Small intestine (tissue), 16 donors: ENCODE measurements at places on chromosomes 5 and 9. TPM values are rescaled to one million over a fixed set of nuclear protein-coding genes. Genes with fewer than 3 reads are reported as not detected.

GRCh38 chr9:84990416-84990815 lies 320.9 kb downstream of the NTRK2 start:
- DNase-seq = no peak

The NR3C1 gene
- polyA plus RNA-seq = 16.3 TPM

GRCh38 chr9:131382850-131383729 lies 10.8 kb upstream of the PRRC2B start:
- DNase-seq = peak; percentile 46

The C9orf43 gene
- 0.69 TPM for polyA plus RNA-seq

GRCh38 chr5:110736753-110737152 lies 2.1 kb upstream of the SLC25A46 start:
- peak; percentile 91 for DNase-seq

- no peak for DNase-seq
Measured at GRCh38 chr5:5683174-5683573, 260.7 kb downstream of the ICE1 start.

- no peak for DNase-seq
Measured at GRCh38 chr5:156936972-156937371, 26.1 kb downstream of the TIMD4 start.

The MLANA gene
- not detected for polyA plus RNA-seq

The IL9 gene
- polyA plus RNA-seq = not detected

The CDC20B gene
- polyA plus RNA-seq = 0.04 TPM

- peak; percentile 73 for DNase-seq
Measured at GRCh38 chr5:61674378-61674777, 342.3 kb downstream of the ZSWIM6 start.

- DNase-seq = no peak
Measured at GRCh38 chr9:138074516-138074915, 196.9 kb downstream of the CACNA1B start.

The YTHDC2 gene
- 10.7 TPM for polyA plus RNA-seq

- peak; percentile 64 for DNase-seq
Measured at GRCh38 chr9:125632321-125633115, 74.5 kb downstream of the MAPKAP1 start.

DNA sequence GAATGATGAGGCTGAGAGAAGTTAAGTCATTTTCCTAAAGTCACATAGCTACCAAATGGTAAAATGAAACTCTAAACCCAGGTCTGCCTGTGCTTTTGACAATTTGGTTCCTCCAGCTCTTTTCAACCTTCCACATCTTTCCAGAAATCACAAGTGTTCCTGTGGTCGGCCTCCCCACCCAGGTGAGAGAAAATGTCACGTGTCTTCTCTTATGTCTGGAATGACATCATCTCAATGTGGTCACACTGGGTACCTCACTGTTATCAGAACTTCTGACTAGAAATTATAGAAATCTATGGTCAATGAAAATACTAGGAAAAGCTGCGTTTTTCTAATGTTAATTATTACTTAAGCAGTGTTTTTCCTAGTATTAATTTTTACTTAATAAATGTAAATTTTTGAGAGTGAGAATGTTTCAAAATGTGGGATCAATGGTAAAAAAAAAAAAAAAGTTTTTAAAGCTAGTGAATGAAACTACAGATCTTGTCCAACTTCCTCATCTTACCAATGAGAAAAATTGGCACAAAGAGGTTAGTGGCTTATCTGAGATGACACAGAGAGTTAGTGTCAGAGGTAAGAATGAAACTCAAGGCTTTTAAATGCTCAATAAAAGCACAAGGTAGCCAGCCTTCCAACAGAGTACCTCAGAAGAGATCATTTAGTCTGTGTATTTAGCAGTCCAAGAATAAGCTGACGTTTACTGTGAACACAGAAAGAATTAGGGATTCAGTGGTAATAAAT lies 228.7 kb upstream of the NR4A3 start:
- no peak for DNase-seq
